Fibroblast of villous mesenchyme (primary cell): ENCODE measurements at places on chromosomes 5 and 9. TPM values are rescaled to one million over a fixed set of nuclear protein-coding genes. Genes with fewer than 3 reads are reported as not detected.

GRCh38 chr9:13614060-13614459, 334.6 kb upstream of the MPDZ start:
- DNase-seq: no peak

GRCh38 chr5:77337686-77338085, 127.2 kb downstream of the PDE8B start:
- no peak for DNase-seq

DNA sequence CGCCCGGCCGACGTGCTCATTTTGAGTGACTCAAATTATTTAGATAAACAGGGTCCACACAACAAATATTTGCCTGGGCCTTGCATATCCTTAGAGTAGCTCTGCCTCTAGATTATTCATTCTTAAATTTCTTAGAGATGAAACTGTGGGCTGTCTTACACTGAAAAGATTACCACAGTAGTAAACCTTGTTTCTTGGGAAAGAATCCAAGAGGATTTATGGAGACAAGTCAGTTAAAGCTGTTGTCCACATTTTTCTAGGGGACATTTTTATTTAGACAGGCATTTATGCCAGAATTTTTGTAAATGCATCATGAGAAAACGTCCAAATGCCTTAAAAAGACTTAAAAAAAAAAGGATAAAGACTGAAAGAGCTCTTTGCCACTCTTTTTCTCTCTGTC, 32.6 kb upstream of the RANBP3L start:
- DNase-seq: peak; percentile 42

SETX gene
- 77.6 and 89.8 TPM in 2 replicates for total RNA-seq

GRCh38 chr9:13513286-13513685, 233.8 kb upstream of the MPDZ start:
- peak; percentile 4 for DNase-seq

DNA sequence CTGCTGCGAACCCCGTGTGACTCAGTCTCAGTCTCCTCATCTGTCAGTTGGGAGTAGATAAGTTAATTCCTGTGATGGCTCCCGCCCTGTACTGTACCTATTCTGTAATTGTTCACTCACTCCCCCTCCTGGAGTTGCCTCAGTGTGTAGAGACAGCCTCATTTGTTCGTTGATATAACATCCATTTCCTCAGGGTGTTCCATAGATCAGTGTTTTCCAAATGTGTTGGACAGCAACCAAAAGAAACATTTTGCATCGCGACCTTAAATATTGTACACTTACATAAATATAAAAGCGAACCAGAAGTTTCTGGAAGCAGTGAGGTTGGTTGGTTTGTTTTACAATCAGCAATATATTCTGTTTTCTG, 698 bp downstream of the NFX1 start:
- no peak for DNase-seq

NPR3 gene
- 2.9 and 6.5 TPM in 2 replicates for total RNA-seq

DNA sequence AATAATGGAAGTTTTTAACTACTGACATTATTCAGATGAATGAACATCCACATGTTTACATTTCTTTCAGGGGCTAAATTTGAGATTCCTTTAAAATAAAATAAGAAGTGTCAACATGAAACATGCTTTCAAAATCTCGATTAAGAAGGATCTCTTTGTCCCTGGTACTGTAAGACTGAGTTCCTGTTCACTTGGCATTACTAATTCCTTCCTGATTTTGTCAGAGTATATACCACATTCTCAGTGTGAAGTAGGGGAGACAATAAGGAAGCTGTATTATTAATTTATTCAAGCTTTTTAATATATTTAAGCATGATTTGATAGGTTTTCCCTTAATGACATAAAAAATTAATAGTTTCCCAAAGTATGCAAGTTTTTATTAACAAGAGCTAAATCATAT, 81.5 kb upstream of the GRHPR start:
- DNase-seq: no peak

- peak; percentile 12 for DNase-seq
Measured at GRCh38 chr5:133754575-133755169, 142.3 kb upstream of the FSTL4 start.
